ENCODE measurements at places on chromosomes 3 and 15. TPM values are rescaled to one million over a fixed set of nuclear protein-coding genes. Genes with fewer than 3 reads are reported as not detected.
A peak's percentile ranks its signal among the peaks of the same experiment; 100 is the strongest.

Gene CFAP92
- 0.18 TPM for total RNA-seq

Gene EFCAB12
- total RNA-seq = 0.54 TPM

Gene SMCO1
- not detected for total RNA-seq

DNA sequence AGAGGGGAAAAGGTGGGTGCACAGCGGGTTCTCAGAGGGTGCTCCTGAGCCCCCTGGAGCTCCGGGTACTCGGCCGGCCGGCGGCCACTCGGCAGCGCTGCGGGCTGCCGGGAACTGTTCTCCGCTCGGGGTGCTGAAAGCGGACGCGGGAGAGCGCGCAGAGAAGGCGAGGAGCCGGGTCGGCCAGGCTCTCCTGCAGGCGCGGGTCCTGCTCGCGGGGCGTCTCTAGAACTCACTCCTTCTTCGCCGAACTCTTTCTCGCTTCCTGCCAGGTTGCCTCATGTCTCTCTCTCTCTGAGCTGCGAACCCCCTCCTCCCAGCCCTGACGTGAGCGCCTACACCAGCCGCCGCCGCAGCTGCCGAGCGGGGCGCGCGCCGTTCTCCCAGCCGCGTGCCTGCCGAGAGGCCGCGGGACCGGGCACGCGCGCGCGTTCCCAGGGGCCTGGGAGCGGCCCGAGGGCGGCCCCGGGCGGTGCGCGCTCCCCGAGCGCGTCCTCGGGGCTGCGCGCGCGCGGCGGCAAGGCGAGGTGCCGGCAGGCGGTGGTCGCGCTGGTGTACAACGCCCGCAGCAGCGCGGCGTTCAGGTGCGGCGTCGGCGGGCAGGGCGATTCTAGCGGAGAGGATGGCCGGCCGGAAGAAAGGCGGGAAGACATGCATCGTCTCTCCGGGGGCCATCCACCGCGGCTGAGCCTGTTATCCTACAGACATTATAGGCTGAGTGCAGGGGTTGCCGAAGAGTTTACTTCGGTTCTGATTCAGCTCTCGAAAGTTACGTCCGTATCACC is at the start of gene PEX5L:
TSS of gene PEX5L (minus strand) at position 267 of the 785 bp plus-strand sequence. CDS start 338 bp downstream, outside the sequence.
- H3K4me3 ChIP-seq = peak within 1 kb of the TSS; percentile 33
- H3K27me3 ChIP-seq = no peaks in the 10 kb centered on the region
- DNase-seq = no peak
- no peaks in the 10 kb centered on the region for H3K36me3 ChIP-seq

GRCh38 chr3:123385981-123386380 is 62.9 kb downstream of the ADCY5 start:
- H3K27ac ChIP-seq = no peak overlapping the region
- peaks cover 7% of the 10 kb centered on the region for H3K4me1 ChIP-seq
- no peaks in the 10 kb centered on the region for H3K27me3 ChIP-seq
- H3K36me3 ChIP-seq = no peaks in the 10 kb centered on the region

DNA sequence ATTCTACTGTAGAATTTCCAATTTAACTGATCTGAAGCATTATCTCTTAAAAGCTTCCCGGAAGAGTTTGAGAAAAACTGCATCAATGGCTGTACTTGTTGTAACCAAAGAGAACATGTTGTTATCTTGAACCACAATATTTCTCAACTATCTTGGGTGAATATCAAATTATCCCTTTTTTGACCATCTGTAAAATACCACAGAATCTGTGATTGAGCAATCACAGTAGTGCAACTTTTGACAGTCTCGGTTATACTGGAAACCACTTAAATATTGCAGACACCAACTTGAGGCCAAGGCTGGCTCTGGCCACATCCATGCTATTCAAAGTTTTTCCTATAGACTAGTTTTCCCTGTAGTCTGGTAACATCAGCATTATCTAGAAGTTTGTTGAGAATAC is 842.8 kb upstream of the EPHA6 start:
- no peak overlapping the region for H3K27ac ChIP-seq
- no peak overlapping the region for H3K4me3 ChIP-seq
- no peaks in the 10 kb centered on the region for H3K4me1 ChIP-seq
- no peaks in the 10 kb centered on the region for H3K36me3 ChIP-seq
- no peak for DNase-seq

DNA sequence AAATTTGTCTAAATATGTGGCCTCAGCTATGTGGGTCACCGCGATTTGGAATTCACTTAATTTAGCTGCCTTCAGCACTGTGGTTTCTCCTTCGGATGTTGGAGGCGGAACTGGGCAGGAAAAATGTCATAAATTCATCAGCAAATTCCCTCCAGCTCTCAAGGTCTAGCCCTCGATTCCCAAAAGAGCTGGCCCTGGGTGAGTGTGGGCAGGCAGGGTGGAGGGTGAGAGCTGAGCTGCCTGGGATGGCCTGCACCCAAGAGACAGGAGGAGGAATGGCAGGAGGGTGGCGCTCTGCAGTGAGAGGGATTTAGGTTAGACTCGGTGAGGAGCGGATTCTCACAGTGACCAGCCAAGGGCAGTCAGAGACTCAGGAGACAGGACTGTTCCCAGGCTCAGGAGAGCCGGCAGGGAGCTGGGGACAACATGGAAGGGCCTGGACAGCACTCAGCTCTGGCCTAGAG is 57.1 kb downstream of the FEM1B start:
- no peak overlapping the region for H3K4me3 ChIP-seq
- no peaks in the 10 kb centered on the region for H3K36me3 ChIP-seq
- no peak overlapping the region for H3K27ac ChIP-seq
- H3K4me1 ChIP-seq = no peaks in the 10 kb centered on the region
